A172 (cell line): ENCODE measurements at places on chromosomes 2 and 18. TPM values are rescaled to one million over a fixed set of nuclear protein-coding genes. Genes with fewer than 3 reads are reported as not detected.

CHMP3 gene
- total RNA-seq, result 99.2 and 143 TPM in 2 replicates

CD8A gene
- total RNA-seq, result not detected in 2 replicates

KLHL41 gene
- 0.19 TPM in 1 of 2 replicates, not detected in the other for total RNA-seq

DNA sequence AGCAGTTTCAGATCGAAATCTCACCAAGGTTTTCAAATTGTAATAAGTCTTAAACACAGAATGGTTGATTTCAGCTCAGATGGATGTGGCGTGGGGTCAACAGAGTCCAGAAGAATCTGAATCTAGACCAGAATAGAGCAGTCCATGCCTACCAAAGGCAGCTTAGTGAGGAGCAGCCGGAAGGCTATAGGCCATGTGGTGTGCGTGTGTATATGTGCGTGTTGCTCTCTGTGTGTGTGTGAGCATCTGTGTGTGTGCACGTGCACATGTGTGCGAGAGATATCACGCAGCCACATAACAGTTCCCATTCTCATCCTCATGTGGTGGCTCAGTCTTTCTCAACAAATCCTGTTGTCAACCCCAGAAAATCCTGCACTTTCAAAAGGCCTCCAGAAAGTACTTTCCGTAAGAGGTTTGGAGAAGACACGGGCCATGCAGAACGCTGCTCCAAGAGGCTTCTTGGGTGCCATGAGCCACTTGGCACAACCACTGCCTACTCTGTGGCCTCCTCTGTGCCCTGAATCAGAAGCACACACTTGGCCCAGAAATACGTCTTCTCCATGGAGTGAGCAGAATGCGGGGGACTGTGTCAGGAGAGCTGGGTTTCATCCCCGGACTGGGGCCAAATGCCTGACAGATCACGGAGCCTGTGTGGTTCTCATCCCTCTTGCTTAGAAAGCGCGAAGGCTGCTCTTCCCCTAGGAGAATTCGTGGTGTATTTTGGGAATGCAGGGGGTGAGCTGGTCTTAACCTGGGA is 67.3 kb downstream of the ACKR3 start:
- no peak for DNase-seq

- no peak for DNase-seq
These were observed 20.5 kb downstream of the THAP4 start for GRCh38 chr2:241616168-241617125.

DNA sequence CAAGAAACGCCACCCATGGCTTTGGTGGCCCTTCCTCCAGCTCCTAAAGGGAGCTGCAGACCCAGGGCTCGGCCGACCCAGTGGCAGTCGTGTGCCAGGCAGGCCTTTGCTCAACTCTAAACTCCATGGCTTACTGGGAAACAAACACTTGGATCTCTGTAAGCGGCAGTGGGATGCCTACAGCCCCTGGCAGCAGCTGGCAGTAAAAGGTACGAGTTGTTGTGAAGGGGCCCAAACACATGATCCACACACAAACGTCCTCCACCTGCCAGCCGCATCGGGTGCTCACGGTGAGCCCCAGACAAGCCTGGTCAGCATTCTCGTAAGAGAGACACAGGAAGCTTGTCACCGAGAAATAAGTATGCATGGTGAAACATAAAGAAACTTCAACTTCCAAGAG is 214.9 kb downstream of the MGAT5 start:
- DNase-seq, result no peak

REG1B gene
- total RNA-seq, result not detected in 2 replicates

GRCh38 chr2:69931832-69932595 is 17.1 kb downstream of the MXD1 start:
- DNase-seq, result no peak

GPBAR1 gene
- total RNA-seq, result not detected in 2 replicates
